ENCODE measurements at places on chromosomes 4 and X. TPM values are rescaled to one million over a fixed set of nuclear protein-coding genes. Genes with fewer than 3 reads are reported as not detected.

GRCh38 chr4:7677799-7678301 is 243.1 kb upstream of the PSAPL1 start:
- no peak for DNase-seq

GRCh38 chr4:25590171-25590570 is 65.5 kb upstream of the SLC34A2 start:
- DNase-seq = no peak

DNA sequence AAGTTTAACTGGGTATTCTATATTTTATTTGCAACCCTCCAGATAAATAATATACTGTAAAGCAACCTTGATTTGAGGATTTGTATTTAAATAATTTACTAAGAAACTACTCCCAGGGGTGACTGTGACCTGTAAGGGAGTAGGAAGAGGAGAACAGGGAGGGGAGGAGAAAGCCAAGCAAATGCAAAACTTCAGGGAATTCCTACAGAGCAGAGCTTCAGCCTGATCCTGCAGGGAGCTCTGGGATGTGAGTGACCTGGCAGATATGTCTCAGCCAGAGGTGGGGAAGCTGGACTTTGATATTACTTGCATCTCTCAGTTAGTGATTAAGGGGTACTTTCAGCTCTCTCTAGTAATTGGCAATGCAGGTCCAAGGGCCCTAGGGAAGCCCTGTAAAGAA is 302.0 kb downstream of the FRMPD4 start:
- no peak for DNase-seq

DNA sequence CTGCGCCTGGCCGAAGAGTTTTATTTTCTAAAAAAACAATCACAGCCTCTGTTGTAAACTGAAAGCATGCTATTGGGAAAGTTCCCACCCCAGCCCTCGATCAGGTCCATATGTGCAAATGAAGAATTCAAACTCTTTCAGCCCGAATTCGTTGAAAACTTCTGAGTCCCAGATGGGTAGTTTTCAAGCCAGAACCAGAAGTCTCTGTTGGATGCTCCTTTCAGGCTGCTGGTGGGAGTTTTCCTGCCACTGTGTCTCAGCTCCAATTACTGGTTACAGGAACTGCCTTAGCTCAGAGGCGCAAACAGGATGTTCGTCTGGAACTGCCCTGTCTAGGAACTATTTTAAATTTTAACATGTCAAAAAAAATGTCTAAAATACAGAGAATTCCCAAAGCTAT is 9.3 kb upstream of the ALG13 start:
- DNase-seq = no peak

Gene PCDH7
- 23.1 TPM for polyA plus RNA-seq

Gene TCEAL6
- polyA plus RNA-seq = 0.27 TPM

- no peak for DNase-seq
These were observed 256.2 kb downstream of the EVC2 start for GRCh38 chr4:5452156-5452555.

- no peak for DNase-seq
These were observed 28.9 kb downstream of the ARFIP1 start for GRCh38 chr4:152808670-152809069.

All from renal cortex interstitium (tissue), 15 donors.